ENCODE measurements at places on chromosomes 6 and 20.

DNA sequence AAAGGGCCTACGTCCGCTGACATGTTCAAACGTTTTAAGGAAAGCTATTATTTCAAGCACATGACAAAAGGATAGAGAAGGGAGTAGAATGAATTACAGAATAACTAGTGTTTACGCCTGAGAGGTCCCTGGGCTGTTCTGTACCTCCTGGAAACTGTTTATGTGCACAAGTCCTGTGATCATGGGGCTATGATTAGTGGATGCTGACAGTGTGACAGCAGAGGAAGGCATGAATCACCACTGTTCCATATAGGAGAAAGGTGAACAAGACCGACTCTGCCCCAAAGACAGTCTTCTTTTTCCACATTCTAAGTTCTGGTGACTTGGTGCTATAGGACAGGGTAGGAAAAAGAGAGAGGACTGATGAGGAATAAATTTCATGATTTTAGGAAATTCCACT, 249.2 kb upstream of the PRDM1 start:
- DNase-seq = no peak

DNA sequence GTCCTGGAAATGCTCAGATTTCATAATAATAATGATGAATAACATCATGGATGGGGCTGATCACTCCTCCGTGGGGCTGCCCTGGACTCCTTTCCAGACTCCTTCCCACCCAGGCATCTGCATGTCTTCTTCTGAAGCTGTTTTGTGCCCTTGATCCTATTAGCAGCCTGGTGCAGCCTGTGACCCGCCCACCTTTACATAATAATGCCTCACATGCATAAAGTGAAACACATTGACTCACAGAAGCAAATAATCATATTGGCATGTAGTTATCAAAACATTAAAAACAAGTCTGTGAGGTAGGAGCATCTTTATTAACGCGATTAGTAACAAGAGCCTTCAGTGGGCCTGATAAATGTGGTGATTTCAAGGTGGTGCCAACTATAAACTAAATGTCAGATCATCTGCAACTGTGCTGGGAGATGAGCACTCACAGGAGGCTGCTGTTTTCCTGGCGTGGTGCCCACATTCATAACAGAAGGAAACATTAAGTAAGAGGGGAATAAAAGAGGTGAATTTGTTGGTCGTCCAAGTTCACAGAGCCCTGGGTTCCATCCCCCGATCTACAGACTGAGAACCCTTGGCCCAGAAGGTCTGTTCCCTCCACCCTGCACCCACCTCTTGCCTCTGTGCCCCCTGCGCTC, 344.7 kb downstream of the CDH4 start:
- DNase-seq = no peak

- DNase-seq = no peak
These were observed 1.2 kb downstream of the PTPRA start for GRCh38 chr20:2874456-2874855.

DNA sequence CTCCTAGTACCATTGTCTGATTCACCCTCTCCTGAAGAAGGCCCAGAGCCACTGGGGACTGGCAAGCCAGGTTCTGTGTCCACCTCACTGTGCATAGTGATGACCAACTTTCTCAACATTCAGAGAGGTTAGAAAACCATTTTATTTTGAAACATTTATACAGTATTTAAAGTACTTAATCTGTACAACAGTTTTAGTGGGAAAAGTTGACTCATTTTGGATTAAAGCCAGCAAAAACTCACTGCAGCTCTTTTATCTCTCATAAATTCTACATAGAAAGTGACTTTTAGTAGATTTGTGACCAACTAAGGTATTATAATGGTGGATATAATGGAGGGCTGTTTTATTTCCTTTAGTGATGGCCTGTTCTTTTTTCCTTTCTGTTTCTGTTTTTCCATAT, 9.7 kb downstream of the TULP4 start:
- DNase-seq = no peak

DNA sequence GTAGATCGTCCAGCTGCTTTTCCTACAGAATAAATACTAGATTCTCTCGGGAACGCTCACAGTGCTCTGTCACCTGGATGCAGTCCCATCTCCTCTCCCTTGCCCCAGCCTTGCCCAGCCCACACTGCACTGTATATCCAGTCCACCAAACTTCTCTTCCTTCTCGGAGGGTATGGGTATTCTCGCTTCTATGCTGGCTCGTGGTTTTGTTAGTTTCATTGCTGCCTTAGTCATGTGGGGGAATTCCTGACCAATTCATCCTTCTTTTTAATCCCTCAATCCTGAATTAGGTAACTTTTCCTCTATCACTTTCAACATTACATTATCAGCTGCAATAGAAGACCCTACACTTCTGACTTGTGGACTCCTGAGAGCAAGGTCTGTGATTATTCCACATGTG, 252.4 kb downstream of the GMDS start:
- DNase-seq = no peak

DNA sequence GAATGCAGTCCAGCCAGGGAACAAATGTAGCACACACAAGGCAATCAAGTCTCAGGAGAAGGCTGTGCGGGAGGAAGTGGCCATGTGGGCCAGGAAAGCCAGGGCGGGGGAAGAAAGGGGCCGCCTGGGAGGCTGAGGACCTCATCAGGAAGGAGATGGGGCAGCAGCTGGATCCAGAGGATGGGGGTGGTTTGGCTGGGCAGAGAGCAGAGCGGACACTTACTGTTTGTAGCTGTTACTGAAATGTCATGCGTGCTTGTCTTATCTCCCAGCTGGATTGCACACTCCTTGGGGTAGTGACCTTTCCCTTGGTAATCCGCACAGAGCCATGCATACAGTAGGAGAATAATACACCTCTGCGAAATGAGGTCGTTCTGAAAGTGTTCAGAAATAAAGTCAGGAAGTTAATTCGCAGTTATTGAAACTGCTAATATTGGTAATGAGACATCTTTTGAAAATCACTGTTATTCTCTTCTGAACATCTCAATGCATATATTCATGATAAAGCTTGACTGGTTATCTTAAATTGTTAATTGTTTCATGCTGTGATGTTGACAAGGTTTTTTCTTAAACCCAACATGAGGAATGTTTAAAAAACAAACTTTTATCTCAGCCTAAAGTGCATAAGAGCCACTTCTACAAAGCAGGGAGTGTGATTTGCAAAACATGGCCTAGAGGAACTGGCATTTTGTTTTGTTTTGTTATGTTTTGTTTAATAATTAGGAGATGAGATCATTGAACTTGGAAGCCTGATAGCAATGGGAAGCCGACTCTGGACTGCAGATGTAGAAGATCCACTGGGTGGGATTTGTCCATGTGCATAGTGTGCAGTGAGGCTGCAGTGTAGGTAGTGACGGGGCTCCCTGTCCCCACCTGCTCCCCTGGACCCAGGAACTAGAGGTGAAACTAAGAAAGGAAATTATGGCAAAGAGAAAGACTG, 18.0 kb upstream of the MAP3K4 start:
- no peak for DNase-seq

GRCh38 chr6:101845172-101845571, 451.7 kb downstream of the GRIK2 start:
- DNase-seq = no peak

GRCh38 chr20:25626779-25627178, 3.0 kb upstream of the NANP start:
- no peak for DNase-seq

DNA sequence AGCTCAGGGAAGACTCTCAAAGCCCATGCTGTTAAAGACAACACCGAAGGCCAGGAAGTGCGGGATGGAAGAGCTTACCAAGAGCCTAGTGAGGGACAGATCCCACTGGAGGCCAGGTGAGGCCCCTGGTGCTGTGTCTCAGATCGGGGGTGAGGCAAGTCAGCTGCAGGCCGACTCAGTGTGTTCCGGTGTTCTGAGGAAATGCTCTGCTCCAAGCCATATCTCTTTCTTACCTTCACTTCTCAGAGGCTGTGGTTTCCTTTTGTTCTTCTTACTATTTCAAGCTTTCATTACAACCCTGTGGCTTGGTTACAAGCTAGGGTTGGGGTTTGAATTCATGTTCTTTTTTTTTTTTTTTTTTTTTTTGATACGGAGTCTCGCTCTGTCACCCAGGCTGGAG, 114.3 kb upstream of the ZFP64 start:
- DNase-seq = peak; percentile 12

DNA sequence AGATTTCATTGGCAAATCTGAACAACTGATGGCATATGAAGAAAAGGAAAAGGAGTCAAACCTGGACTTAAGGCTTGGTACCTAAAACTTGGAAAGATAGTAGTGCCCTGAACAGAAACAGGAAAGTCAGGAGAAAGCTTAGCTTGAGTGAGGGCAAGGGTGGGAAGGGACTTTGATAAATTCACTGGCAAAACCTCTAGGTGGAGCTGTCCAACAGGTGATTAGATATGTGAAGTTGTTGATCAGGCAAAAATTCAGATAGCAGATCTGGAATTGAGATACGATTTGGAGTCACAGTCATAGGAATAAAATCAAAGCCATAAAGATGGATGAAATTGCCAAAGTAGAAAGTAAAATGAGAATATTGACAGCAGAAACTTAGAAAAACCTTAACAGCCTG, 16.1 kb upstream of the ZNF292 start:
- peak; percentile 82 for DNase-seq

- no peak for DNase-seq
These were observed 175.9 kb upstream of the GJE1 start for GRCh38 chr6:141956868-141957267.

DNA sequence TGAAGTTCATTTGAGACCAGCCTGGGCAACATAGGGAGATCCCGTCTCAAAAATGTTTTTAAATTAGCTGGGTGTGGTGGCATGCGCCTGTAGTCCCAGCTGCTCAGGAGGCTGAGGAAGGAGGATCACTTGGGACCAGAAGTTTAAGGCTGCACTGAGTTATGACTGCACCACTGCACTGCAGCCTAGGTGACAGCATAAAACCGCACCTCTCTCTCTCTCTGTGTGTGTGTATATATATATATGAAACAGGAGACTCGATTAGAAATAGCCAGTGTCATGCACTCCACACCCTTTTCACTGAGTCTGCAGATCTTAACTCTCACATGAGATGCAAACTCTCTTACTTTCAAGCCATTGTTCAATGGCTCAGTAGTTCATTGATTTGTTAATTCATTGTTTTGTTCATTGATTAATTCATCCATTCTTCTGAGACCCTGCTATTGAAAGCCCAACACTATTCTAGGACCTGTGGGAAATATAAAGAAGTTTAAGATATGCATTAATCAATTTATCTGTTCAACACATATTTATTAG, 52.4 kb upstream of the MRPS10 start:
- no peak for DNase-seq

DNA sequence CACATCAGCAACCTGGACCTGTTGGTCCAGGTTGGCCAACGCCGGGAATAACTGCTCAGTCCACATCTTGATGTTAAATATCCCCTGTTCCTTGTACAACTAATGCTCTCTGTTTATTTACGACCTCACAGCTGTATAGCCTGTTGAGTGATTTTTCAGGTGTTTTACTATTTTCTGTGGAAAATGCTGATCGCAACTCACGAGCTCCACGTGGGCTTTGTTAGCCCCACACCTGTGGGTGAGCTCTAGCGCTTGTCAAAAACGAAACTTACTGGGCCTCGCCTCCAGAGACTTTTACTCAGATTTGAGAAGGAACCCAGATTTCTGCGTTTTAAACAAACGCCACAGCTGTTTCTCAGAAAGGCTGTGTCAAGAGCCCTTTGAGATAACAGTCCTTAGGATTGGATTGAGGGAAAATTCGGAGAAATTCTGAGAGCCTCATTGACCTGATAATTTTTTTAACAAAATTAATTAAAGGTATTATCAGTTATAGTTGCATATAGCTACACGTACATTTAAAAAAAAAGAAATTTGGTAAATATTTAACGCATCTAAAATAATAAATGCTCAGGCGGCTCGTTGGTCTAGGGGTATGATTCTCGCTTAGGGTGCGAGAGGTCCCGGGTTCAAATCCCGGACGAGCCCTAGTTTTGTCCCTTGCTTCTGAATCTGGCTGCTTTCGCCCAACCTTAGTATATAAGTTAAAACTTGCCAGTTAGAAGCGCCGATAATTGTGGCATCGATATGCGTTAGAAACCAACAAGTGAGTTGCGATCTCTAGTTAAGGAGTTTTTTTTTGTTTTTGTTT, 16.7 kb downstream of the HMGN4 start:
- DNase-seq = peak; percentile 35

- DNase-seq = no peak
These were observed 253.4 kb downstream of the PRL start for GRCh38 chr6:22043284-22043962.

GRCh38 chr20:51434580-51435247, 107.8 kb downstream of the NFATC2 start:
- DNase-seq = no peak

- no peak for DNase-seq
These were observed 175.7 kb upstream of the SNX9 start for GRCh38 chr6:157647261-157647915.

DNA sequence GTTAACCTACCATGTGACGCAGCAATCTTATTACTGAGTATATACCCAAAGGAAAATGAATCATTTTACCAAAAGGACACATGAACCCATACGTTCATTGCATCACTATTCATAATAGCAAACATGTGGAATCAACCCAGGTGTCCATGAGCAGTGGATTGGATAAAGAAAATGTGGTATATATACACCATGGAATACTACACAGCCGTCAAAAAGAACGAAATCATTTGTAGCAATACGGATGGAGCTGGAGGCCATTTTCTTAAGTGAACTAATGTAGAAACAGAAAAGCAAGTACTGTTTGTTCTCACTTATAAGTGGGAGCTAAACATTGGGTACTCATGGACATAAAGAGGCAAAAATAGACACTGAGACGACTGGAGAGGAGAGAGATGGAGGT, 44.2 kb downstream of the TBPL1 start:
- DNase-seq = no peak

- DNase-seq = peak; percentile 64
These were observed 93.2 kb downstream of the GMPR start for GRCh38 chr6:16331384-16332174.

GRCh38 chr6:21448485-21449109, 145.0 kb upstream of the SOX4 start:
- no peak for DNase-seq

DNA sequence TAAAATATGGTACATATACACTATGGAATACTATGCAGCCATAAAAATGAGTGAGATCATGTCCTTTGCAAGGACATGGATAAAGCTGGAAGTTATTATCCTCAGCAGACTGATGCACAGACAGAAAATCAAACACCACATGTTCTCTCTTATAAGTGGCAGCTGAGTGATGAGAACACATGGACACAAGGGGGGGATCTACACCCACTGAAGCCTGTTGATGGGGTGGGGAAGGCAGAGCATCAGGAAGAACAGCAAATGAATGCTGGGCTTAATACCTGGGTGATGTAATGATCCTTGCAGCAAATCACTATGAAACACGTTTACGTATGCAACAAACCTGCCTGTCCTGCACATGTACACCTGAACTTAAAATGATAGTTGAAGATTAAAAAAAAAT, 71.3 kb downstream of the MANEA start:
- DNase-seq = no peak

- DNase-seq = no peak
These were observed 101.8 kb upstream of the TCF21 start for GRCh38 chr6:133787122-133787521.

DNA sequence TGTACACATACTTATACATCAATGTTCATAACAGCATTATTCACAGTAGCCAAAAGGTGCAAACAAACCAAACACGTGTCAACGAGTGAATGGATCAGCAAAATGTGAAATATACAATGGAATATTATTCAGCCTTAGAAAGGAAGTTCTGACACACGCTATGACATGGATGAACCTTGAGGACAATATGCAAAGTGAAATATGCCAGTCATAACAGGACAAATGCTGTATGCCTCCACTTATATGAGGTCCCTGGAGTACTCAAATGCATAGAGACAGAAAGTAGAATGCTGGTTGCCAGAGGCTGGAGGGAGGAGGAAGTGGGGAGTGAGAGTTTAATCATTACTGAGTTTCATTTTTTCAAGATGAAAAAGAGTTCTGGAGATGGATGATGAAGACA, 37.8 kb upstream of the IGF2R start:
- no peak for DNase-seq
